ENCODE measurements at places on chromosomes 16 and 17.

DNA sequence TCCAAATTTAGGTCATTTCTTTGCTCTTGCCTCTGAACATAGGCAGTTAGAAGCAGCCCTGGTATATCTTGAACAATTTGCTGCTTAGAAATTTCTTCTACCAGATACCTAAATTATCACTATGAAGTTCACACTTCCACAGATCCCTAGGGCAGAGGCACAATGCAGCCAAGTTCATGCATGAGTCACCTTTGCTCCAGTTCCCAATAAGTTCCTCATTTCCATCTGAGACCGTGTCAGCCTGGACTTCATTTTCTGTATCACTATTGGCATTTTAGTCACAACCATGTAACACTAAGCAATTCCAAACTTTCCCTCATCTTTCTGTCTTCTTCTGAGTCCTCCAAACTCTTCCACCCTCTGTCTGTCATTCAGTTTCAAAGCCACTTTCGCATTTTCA is 45.0 kb downstream of the KCNJ16 start:
- DNase-seq, result no peak

DNA sequence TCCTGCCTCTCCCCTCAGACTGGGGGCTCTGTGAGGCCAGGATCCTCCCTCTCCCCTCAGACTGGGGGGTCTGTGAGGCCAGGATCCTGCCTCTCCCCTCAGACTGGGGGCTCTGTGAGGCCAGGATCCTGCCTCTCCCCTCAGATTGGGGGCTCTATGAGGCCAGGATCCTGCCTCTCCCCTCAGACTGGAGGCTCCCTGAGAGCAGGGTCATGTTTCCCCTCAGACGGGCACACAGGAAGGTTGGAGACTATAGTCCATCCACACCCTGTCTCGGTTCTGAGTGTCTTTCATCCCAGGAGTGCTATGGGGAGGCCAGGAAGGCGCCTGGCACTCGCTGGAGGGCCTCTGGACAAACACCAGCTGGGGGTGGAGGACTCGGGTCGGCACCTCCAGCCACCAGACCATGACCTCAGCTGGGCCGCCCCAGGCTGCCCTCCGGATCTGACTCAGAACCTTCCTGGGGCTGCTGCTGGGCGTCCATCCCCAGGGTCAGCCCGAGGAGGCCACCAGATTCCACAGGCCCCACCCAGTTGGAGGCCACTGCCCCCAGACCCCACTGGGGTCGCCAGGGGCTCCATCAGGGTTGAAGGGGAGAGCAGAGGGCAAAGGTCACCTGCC is 21.9 kb upstream of the DLX4 start:
- DNase-seq, result no peak

DNA sequence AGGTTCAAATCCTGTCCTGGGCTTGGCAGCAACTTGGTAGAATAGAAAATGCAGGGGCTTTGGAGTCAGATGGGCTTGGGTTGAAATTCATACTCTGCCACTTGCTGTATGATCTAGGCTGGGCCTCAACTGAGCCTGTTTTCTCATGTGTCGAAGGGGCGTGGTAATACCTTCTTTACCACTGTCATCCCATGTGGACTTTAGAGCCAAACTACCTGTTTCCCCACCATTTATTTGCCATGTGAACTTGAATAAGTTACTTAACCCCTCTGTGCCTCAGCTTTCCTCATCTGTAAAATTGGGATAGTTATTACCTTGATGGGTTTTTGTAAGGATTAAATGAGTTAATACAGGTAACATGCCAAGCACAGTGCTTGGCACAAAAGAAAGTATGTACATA is 106.0 kb downstream of the COPRS start:
- DNase-seq, result no peak

- no peak for DNase-seq
These were observed 9.5 kb downstream of the KNOP1 start for GRCh38 chr16:19708296-19709205.

- DNase-seq, result no peak
These were observed 10.0 kb upstream of the FASN start for GRCh38 chr17:82108038-82108437.

DNA sequence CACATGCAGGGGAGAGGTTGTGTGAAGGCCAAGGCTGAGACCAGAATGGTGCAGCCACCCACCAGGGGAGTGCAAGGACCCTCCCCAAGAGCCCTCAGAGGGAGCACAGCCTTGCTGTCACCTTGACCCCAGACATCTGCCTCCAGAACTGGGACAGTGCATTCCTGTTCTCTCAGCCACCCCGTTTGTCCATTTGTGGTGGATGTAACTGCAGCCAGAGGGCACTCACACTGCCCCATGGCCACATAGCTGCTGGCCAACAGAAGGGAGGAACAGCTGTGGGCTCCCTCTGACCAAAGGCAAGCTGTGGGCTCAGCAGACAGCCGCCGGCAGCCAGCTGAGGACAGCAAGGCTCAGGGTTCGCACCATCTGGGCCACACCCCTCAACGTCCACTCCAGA is 49.8 kb upstream of the KLHDC4 start:
- DNase-seq, result no peak

DNA sequence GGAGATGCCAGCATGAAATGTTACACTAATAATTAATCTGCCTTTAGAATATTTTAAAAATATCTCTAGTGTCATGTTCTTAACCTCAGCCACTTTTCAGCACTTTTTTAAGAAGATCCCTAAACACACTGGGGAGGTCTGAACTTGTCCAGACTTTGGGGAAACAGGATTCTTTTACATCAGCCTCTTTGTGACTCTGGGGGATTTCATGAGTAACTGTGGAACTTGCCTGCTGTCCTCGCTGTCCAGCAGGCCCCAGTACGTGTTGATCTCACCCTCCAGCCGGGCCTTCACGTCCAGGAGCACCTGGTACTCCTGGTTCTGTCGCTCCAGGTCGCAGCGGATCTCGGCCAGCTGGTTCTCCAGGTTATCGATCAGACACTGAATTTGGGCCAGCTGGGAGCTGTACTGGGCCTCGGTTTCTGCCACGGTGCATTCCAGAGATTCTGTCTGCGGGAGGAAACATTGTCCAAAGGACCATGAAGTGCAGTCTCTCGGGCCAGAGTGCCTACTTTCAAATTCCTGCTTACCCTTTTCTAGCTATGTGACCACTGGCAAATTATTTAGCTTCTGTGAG is 5.5 kb downstream of the KRT40 start:
- no peak for DNase-seq

DNA sequence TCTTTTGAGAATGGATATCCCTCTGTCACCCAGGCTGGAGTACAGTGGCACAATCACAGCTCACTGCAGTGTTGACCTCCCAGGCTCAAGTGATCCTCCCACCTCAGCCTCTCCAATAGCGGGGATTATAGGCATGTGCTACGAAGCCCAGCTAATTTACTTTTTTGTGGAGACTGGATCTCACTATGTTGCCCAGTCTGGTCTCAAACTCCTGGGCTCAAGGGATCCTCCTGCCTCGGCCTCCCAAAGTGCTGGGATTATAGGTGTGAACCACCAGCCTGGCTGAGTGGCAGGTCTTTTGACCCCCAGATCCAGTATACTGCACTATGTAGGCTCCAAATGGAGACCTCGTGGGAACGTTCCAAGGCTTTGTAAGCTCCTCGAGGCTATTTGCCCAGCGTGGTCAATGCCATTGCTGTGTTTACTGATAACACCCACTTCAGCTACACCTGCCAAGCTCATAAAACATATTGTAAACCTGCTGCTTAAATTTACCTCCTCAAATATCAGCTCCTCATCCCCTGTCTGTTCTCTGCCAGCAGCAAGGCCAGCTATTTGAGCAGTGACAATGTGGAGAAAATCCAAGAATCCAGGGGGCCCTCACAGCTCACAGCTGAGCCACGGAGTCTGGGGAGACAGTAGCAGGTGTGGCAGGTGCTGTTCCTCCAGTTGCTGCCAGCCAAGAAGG is 16.2 kb upstream of the KIFC3 start:
- DNase-seq, result no peak

DNA sequence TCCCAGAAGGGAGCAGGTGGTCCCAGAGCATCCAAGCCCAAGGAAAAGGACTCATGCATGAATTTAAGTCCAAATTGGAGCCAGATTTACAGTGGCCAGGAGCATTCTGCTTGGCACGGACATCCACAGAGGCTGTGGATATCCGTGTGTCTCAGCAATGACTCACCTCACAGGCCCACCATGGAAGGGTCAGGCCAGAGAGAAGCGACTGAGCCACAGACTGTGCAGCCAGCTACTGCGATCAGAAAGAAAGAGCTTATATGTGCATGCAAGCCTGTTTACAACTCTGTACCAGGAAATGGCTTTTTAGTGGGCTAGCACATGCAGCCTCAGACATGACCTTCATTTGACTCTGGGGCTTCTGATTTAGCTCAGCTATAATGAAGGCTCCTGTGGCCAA is 231.0 kb downstream of the C16orf95 start:
- no peak for DNase-seq

DNA sequence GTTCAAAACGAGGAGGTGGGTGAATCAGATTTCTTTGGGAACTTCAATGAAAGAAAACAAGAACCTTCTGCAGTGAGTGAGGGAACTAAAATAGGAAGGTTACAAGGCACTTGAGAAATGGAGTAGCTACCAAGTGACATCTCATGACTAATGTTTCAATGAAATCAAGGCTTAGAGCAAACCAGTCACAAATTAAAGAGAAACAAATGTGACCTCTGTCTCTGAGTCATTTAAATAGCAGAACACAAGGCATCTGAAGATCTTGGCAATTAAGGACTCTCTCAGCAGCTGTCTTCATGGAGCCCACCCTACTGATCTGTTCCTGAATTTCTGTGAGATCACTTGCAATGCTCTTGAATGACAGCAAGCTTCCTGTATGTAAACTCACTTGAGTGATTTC is 109.5 kb downstream of the CDH11 start:
- no peak for DNase-seq

Measured in stimulated activated CD4-positive, alpha-beta T cell treated with anti-CD3 and anti-CD28 coated beads, Interleukin-4, amount 100 ng/mL, for 48 hours (primary cell).